ENCODE measurements at places on chromosomes 5 and 9. TPM values are rescaled to one million over a fixed set of nuclear protein-coding genes. Genes with fewer than 3 reads are reported as not detected.

DNA sequence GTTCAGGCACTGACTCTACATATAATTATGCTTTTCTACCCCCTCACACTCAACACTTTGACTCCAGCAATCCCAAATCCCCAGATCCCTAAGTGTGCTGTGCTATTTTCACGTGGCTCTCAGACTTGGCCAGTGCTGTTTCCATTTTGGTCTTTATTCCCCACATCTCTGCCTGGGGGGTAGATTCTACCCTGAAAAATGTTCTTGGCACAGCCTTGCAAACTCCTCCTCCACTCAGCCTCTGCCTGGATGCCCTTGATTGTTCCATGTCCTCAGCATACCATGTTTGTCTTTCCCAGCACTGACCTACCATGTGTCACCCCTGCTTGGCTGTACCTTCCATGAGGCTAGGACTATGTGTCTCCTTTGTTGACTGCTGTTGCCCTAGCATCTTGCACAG lies 43.0 kb downstream of the FXN start:
- DNase-seq: peak; percentile 48

GRCh38 chr5:53355316-53355715 lies 125.1 kb upstream of the FST start:
- DNase-seq: peak; percentile 15

DNA sequence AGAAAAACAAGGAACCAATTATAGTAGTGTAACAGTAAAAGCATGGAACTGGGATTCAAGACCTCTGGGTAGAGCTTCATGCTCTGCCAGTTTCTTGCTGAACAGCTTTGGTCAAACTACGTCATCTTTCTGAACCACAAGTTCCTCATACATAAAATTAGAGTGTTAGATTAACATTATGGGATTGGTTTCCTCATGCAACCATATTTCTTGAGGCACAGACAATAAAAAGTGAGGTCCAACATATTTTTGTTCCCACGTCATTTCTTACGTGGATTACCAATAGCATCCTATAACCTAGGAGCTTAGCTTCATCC lies 354.8 kb downstream of the TMEM232 start:
- DNase-seq: no peak

LCN1 gene
- not detected for polyA plus RNA-seq

ZNF366 gene
- polyA plus RNA-seq: 2.9 TPM

All from muscle of leg (tissue), 16 donors.